HFFc6 (cell line): ENCODE measurements at places on chromosomes 4 and X. TPM values are rescaled to one million over a fixed set of nuclear protein-coding genes. Genes with fewer than 3 reads are reported as not detected.
A peak's percentile ranks its signal among the peaks of the same experiment; 100 is the strongest.

Gene ALB
- total RNA-seq: not detected in 3 replicates

Gene TRIM60
- total RNA-seq: not detected in 3 replicates

GRCh38 chrX:6225288-6225910 lies 3.3 kb downstream of the NLGN4X start:
- DNase-seq: no peak
- H3K27ac ChIP-seq: no peak overlapping the region
- H3K4me1 ChIP-seq: no peaks in the 10 kb centered on the region
- no peak overlapping the region for H3K4me3 ChIP-seq
- no peaks in the 10 kb centered on the region for H3K36me3 ChIP-seq

GRCh38 chrX:112457788-112458187 lies 221.9 kb downstream of the LHFPL1 start:
- no peak for DNase-seq
- no peak overlapping the region for H3K27ac ChIP-seq
- H3K4me1 ChIP-seq: no peaks in the 10 kb centered on the region
- H3K27me3 ChIP-seq: no peaks in the 10 kb centered on the region
- no peak overlapping the region for H3K4me3 ChIP-seq
- no peaks in the 10 kb centered on the region for H3K36me3 ChIP-seq

GRCh38 chr4:94533405-94534223 lies 81.9 kb downstream of the PDLIM5 start:
- DNase-seq: no peak
- peaks cover 15% of the 10 kb centered on the region for H3K36me3 ChIP-seq
- peak overlapping the region; percentile 25; the same call in 1 of the 2 replicates for H3K4me3 ChIP-seq
- no peaks in the 10 kb centered on the region for H3K27me3 ChIP-seq
- peaks cover 89% of the 10 kb centered on the region for H3K4me1 ChIP-seq
- peak overlapping the region; percentile 55 for H3K27ac ChIP-seq

Gene CD40LG
- not detected in 3 replicates for total RNA-seq

- peaks cover 7% of the 10 kb centered on the region for H3K4me1 ChIP-seq
- H3K27ac ChIP-seq: no peak overlapping the region
- DNase-seq: no peak
- peaks cover 4% of the 10 kb centered on the region for H3K27me3 ChIP-seq
- H3K36me3 ChIP-seq: no peaks in the 10 kb centered on the region
Observed at GRCh38 chrX:153782313-153782712, 1.5 kb downstream of the SRPK3 start.

Gene USP17L15
- not detected in 3 replicates for total RNA-seq

- peaks cover 32% of the 10 kb centered on the region for H3K4me1 ChIP-seq
- no peak overlapping the region for H3K4me3 ChIP-seq
- H3K27me3 ChIP-seq: no peaks in the 10 kb centered on the region
- no peak for DNase-seq
- no peaks in the 10 kb centered on the region; the same call in 1 of the 2 replicates for H3K36me3 ChIP-seq
Observed at GRCh38 chr4:87034527-87034926, 99.7 kb downstream of the AFF1 start.

GRCh38 chr4:132108784-132109183 lies 1040.3 kb upstream of the PCDH10 start:
- H3K27me3 ChIP-seq: no peaks in the 10 kb centered on the region; the same call in 1 of the 2 replicates
- DNase-seq: peak; percentile 35
- H3K27ac ChIP-seq: no peak overlapping the region

DNA sequence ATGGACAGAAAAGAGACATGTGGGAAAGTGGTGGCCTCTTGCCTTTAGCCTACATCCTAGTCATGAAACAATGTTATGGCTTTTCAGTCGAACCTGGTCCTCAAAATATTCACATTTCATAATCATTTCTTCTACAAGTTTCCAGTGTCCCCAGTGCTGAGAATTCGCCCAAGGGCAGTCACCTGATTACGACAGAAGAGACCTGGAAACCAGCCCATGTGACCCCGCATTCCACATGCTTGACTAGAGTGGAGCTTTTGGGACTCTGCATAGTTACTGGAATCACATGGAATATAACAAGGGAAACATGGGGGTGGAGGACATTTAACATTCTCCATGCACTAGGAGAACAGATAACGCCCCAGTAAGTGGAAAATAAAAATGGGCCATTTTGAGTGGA lies 100.1 kb downstream of the PPARGC1A start:
- no peaks in the 10 kb centered on the region for H3K36me3 ChIP-seq
- H3K27ac ChIP-seq: no peak overlapping the region
- H3K4me1 ChIP-seq: no peaks in the 10 kb centered on the region

Gene CTAG1A
- total RNA-seq: not detected in 3 replicates

Gene ZNF330
- 37.6 to 40.7 TPM (median 40.2 TPM) in 3 replicates for total RNA-seq
